ENCODE measurements at places on chromosomes 4 and X.

- no peak for DNase-seq
Observed at GRCh38 chr4:40165916-40166315, 30.9 kb upstream of the RHOH start.

- DNase-seq, result peak; percentile 13
Observed at GRCh38 chr4:185210102-185210981, 944 bp downstream of the SNX25 start.

DNA sequence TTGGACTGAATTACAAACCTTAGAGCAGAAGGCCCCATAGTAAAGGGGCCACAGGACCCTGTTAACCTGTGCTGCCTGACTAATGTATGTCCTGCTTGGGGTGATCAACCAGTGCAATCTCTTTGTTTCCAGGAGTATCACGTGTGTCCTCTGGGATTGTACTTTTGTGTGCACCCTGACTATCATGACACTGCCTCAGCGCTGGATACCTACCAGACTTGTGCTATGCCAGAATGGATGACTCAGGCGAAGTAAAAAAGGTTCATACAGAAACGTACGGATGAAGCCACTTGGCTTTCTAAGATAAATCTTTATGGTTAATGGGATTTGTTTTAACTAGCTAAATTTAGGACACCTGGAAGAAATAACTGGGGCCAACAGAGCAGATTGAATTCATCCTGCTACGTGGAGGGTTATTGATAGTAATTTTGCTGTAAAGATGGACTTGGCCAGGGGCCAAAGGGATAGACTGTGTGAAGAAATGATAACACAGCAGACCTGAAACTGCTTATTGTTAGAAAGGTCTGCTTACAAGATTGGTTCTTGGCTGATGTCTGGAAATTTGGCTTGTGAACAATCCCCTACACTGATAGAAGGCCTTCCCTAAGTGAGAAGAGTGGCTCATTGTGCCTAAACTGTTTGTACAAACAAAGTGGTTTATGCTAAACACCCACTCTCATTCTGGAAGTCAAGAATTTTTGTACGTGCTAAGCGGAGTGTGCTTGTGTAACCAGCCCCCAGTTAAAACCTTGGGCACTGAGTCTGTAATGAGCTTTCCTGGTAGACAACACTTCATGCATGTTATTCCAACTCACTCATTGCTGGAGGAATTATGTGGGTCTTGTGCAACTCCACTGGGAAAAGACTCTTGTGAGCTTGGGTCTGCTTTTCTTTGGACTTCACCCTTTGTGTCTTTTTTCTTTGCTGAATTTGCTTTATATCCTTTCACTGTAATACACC, 750.5 kb upstream of the HTR2C start:
- no peak for DNase-seq

GRCh38 chr4:101145021-101145420, 202.3 kb downstream of the PPP3CA start:
- DNase-seq, result no peak

- no peak for DNase-seq
Observed at GRCh38 chrX:13256603-13257002, 63.2 kb downstream of the ATXN3L start.

DNA sequence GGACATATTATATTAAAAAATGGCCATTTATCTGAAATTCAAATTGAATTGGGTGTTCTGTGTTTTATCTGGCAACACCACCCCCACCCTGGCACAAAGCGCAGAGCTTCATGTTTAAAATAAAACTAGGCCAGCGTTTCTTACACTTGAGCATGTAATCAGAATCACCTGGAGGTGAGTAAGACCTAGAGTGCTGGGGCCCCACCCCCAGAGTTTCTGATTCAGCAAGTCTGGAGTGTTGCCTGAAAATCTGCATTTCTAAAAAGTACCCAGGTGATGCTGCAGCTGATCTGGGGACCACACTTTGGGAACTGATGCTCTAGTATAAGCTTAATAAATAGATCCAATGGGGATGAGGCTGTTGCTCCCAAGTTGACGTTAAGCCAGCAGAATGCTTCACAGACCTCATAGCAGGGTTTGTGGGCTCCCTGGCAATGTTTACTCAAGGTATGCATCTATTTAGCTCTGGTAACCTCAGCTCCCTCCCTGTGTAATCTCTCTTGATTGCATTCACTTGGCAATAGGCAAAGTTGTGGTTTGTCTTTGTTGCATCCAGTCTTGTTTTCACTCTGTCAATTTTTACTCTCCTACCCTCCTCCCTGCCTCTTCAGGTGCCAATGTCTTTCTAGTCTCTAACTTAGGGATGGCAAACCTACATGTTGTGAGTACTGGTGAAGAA, 99.8 kb upstream of the TEX13D start:
- peak; percentile 14 for DNase-seq

DNA sequence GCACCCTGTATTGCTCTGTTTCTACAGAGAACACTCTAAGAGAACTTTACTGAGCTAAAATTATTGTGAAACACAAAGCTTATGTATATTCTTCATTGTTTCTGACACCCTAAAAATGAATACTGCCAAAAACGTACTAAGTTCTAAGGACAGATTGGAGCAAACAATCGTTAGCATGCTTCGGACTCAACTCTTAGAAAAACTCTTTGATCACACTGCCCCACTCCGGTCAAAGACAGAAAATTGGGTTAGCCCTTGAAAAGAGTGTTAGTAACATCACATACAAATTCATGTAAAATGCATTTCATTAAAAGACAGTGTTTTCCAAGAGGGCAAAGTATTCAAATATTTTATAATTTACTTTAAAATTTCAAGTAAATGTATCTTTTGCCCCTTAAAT, 177.4 kb downstream of the DCHS2 start:
- no peak for DNase-seq

DNA sequence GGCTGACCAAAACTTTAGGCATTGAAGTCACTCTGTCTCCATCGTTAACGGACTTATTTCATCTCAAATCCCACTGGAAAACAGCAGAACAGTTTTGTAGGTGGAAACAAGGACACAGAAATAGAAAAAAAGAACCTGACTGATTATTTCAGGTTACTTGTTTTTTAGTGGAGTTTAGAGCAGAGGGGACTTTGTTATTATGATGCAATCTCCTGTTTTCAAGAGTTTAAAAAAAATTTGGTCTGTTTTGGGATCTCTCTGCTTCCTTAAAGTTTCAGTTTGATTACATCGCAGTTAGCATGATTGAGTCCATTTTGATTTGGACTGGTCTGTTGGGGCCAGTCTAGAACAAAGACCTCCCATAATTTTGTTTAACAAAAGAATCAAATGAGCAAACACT, 13.6 kb downstream of the PROM1 start:
- no peak for DNase-seq

DNA sequence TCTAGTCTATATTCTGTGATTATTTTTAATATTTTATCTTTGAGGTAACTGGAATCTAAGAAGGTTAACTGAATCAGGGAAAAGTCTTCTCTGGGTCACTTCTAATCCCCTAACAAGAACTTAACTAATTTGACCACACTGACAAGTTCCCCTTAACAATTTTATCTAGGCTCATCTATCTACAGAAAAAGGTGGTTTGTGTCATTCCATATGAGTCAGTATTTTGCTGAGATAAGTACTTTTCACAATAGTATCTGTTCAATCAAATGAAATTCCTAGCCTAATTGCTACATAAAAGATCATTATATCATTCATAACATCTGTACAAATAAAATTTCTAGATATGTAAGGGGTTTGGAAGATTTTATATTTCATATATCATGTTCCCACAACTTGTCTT, 45.6 kb downstream of the COL25A1 start:
- no peak for DNase-seq

GRCh38 chr4:8240211-8241041, 29.1 kb upstream of the HTRA3 start:
- no peak for DNase-seq

DNA sequence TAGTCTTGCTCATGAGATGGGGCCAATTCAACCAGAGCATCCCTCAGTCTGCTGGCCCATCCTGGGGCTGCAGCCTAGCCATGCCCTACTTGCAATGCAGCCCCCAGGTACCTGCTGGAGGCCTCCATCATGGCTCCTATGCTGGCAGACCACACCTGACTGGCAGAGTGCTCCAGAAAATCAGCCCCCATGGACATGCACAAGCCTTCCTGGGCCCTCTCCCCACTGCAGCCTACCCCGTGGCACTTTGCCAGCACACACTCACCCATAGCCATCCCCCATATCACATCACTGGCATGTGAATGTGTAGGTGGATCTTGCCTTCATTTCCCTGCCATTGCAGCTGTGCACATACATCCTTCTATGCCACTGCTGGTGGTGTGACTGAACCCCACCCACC, 381.8 kb downstream of the UBE2NL start:
- DNase-seq, result no peak

GRCh38 chr4:185564349-185564748, 29.0 kb upstream of the PDLIM3 start:
- no peak for DNase-seq

DNA sequence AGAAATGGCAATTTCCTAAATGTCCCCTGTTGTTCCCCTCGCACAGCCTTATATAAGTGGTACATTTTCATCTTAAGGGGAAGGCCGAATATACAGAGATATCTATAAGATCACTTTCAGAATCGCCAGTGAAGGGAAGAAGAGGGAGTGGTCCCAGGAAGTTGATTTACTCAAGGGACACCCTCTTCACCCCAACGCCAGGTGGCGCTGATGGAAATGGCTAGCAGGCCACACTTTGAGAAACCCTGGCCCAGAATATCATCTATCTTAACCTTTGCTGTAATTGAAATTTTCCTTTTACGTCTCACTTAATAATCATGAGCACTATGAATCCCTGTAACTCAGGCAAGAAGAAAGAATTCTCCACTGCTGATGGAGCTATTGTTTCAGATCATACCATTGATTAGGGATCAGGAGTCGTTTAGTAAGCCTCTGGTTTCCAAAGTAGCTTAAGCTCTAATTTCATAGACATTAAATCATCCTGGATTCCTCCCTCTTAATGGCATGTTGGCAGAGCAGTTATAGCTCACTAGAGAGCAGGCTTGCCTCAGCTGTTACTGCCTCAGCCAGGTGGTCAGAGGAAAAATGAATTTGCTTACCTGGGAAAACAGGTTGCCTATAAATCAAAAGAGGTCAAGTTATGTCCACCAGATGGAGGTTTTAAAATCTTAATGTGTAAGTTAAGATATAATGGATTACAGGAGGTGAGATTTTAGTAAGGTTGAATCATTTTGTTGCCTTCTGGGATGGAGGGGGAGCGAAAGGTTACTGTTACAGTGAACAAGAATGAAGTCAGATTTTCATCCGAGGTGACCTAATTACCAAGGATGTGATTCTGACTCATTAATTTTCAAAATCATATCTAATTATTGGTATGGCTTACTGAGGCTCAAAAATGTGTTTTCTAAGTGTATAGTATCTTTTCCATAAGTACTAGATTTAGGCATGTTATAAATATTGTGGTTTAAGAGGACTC, 941.2 kb upstream of the TENM3 start:
- no peak for DNase-seq
